Inflammatory macrophage treated with lipopolysaccharide for 4 hours (primary cell): ENCODE measurements at places on chromosomes 16 and 17.
A peak's percentile ranks its signal among the peaks of the same experiment; 100 is the strongest.

DNA sequence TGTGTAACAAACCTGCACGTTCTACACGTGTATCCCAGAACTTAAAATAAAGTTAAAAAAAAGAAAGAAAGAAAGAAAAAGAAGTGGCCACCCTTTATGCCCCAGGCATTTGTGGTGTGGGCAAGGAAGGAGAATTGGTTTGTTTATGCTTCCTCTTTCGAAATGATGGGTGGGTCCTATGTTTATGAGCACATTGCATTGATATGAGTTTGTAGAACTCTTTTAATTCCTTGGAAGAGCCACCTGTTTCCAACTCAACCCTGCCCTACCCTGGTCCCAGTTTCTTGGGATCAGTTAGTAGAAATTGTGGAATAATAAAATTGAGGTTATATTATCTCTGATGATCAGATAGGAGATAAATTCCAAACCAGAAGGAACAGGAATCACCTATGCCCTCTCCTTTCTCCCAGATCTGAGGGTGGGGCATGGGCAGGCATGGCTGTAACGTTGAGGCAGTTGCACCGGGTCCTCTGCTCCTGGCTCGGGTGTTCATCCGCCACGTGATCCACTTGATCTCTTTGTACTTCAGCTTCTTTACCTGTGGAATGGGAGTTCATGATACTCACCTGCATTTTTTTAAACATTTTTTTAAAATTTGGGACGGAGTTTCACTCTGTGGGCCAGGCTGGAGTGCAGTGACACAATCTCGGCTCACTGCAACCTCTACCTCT, 15.9 kb downstream of the CHAD start:
- DNase-seq: peak; percentile 76

DNA sequence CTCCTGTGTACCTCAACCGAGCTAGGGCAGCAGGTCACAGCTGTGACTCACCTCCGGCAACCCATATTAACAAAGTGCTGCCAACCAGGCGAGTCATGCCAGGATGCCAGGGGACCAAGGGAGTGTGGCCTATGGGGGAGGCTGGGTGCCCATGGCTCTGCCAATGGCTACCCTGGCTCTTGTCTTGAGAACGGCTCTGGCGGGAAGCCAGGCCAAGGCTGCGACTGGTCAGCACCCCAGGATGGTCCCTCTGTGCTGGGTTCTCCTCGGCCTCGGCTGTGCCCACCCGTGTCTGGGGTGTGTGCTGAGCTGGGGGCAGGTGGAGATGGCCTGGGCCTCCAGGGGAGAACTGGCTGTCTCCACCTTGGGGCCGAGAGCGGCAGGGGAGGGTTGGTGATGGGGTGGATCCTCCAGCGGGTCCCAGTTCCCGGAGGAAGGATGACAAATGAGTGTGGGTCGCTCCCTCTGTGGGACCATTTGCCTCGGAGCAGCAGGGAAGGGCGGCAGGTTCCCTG, 75.8 kb downstream of the MRC2 start:
- DNase-seq: no peak

GRCh38 chr17:79374087-79374689, 236.7 kb downstream of the RBFOX3 start:
- DNase-seq: no peak

DNA sequence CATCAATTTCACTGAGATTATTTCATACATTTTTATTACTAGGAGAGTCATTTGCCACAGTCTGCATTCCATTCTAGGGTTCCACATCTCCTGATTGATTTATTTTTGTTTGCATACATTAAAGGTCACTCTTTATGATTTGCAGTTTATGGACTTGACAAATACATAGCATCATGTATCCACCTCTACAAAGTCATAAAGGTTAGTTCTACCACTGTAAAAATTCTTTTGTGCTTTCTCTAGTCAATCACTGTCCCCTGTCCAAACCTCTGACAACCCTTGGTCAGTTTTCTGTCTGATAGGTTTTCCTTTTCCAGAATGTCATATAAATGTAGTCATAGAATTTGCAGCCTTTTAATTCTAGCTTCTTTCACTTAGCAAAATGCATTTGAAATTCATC, 434.6 kb upstream of the MON1B start:
- DNase-seq: no peak

DNA sequence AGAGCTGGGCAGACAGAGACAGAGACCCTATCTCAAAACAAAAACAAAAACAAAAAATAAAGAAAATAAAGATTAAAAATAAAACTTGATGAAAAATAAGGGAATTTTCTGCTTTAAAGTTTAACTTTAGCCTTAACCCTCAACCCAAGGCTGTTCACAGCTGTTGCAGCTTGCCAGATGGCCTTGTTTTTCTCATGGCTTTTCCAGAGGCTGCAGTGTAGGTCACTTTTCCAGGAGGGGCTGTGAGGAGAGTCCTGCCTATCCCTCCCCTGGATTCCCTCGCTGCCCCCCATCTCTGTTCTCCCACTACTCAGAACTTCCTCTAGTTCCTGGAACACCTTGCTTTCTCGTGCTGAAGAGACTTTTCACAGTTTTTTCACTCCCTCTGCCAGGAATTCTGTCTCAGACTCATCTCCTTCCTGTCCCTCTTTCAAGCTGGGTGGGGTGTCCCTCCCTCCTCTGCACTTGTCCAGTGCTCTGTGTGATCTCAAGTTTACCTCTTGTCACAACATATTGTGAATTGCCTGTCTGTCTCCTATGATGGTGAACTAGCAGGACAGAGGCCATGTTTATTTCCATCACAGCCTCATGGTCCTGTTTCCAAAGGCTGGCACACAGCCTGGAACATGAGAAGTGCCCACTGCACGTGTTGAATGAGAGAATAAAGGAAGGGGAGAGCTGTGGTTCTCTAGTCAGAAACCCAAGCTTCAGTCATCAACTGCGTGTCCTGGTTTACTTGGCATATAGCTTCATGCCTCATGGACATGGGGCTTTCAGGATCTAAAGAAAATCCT, 69.9 kb upstream of the MSI2 start:
- no peak for DNase-seq

DNA sequence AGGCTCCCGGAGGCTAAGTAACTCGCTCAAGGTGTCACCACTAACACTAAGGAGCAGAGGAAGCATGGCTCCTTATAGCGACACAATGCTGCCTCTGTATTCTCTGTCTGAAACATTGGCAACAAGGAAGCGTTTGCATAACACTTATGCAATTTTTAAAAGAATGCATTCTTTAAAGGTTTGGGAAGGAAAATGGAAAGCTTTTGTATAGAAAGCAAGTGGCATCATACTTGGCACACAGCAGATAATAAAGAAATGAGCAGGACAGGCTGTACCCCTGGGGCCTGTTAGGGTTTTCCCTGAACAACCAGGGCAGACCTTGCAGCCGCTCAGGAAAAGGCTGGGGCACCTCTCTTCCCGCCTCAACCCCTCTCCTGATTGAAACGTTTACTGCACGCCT, 36.9 kb downstream of the PPL start:
- no peak for DNase-seq

GRCh38 chr16:56748191-56748590, 18.3 kb downstream of the NUP93 start:
- DNase-seq: no peak

DNA sequence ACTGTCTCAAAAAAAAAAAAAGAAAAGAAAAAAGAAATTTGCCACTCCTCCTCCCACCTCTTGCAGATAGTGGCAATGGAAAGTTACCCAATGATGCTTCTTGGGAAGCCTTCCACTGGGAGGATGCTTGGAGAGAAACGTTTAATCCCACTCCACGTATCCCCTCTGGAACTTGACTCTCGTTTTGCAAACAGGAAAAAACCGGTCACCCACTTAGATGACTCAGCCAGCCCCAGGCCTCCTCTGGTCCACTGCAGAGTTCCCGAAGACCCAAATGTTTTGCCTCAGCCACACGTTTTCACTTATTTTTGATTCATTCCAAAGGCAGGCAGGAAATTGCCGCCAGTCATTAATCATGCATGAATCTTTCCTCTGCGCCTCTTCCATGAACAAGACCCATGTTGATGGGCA, 9.3 kb upstream of the TNFRSF17 start:
- DNase-seq: no peak

DNA sequence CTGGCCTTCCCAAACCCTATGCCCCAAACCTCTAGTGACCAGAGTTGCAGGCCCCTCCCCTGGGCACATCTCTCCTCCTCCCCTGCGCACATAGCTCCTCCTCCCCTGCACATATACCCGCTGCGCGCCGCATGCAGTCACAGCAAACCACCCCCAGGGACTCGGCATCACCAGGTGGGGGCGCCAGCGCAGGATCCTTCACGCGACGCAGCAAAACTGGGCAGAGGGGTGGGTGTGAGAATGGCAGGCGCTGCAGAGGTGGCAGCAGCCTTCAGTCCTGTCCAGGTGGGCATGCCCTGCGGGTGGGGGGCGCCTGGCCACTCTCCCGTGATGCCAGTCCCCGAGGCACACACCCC, 5.6 kb downstream of the CORO6 start:
- peak; percentile 81 for DNase-seq

- DNase-seq: no peak
Observed at GRCh38 chr17:82493226-82493781, 26.2 kb upstream of the FOXK2 start.

- DNase-seq: no peak
Observed at GRCh38 chr16:59971264-59971663, 1237.1 kb upstream of the GOT2 start.

DNA sequence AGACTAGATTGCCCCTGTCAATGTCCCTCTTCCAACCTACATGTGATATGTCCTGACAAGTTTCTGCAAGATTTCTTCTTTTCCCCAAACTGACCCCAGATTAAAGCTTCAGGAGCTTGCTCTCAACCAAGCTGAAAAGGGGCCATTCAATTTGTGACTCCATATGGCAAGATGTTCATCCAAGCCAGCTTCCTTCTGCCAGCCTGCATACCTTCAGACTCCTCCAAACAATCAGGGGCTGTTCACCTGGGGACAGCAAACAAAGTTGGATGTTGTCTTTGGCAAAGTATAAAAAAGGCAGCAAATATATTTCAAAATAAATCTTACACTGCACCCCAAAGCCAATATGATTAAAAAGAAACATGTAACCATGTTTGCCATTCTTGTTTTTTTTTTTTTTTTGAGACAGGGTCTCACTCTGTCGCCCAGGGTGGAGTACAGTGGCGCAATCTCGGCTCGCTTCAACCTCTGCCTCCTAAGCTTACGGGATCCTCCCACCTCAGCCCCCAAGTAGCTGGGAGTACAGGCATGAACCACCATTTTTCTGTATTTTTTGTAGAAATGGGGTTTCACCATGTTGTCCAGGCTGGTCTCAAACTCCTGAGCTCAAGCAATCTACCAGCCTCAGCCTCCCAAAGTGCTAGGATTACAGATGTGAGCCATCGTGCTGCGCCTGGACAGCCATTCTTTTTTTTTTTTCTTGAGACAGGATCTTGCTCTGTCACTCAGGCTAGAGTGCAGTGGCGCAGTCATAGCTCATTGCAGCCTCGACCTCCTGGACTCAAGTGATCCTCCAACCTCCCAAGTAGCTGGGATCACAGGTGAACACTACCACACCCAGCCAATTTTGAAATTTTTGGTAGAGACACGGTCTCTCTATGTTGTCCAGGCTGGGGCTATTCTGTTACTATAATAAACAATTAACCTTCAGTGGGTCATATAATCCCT, 50.0 kb upstream of the AKAP1 start:
- DNase-seq: no peak

DNA sequence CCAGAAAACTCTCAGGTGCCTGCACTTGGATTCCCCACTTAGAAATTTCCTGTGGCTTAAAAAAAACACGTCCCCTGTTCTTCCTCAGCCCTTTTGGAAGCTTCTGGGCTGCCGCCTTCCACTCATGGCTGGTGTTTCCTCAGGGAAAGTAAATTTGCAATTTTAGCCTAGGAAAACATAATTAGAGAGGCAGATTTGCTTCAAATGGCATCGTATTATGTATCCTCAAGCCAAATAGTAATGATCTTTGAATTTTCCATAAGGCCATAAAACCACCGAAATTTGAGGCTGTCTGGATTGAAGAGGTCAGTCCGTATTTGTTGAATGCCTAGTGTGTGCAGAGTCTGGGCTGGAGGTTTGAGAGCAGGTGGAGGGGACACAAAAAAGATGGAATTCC, 17.7 kb downstream of the MGAT5B start:
- DNase-seq: no peak

GRCh38 chr17:37567137-37567536, 42.1 kb downstream of the SYNRG start:
- no peak for DNase-seq

DNA sequence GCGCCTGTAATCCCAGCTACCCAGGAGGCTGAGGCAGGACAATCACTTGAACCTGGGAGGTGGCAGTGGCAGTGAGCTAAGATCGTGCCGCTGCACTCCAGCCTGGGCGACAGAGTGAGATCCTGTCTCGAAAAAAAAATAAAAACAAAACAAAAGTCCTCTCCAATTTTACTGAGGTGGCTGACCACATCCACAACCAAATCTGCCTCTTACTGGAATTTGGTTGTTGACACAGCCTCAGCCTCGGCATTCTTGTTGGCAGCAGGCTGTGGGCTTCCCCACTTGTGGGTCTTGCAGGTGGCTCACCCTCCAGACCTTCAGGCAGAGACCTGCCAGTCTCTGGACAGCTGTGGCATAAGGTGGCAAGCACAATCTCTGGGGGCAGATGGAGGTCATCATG, 15.6 kb downstream of the B4GALNT2 start:
- DNase-seq: no peak

DNA sequence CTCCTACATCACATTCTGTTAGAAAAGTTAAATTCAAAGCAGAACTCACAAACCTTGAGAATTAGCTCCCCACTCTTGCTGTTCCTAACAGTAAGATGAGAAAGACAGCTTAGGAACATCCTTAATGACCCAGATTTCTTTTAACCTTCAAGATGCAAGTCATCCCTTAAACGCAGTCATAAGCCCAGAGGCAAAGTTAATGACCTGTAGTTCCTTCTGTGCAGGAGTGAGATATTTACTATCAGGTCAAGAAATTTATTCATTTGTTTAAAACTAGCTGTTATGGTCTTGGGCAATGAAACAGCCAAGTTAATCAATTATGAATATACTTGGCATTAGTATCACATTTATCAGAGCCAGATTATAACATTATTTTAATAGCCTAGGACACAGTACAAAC, 37.1 kb downstream of the NXPH3 start:
- no peak for DNase-seq

GRCh38 chr16:54397190-54397835, 110.7 kb upstream of the IRX3 start:
- DNase-seq: no peak

- peak; percentile 49 for DNase-seq
Observed at GRCh38 chr17:74210191-74211140, 2.9 kb upstream of the TTYH2 start.

DNA sequence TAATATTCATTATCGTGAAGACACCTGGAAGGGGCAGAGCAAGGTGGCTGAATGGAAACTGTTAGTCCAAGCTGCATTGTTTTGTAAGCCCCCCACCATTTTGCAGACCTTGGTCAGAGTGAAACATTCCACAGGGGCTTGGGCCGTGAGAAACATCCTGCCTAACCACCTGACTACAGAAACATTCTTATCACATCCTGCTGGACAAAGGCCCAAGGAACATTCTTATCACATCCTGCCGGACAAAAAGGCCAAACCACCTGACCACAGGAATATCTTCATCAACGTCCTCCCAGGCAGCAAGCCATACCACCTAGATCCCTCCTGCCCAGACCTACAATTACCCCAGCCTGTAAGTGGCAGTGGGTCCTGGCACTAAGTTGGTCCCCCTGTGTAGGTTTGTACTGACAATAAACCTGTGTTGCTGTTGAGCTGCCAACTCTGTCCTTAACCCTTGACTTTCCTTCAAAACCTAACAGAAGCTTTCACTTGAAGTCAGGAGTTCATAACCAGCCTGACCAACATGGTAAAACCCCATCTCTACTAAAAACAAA, 19.6 kb downstream of the ATF7IP2 start:
- DNase-seq: no peak

GRCh38 chr17:39757931-39758873, 20.5 kb downstream of the GRB7 start:
- no peak for DNase-seq
